ENCODE measurements at places on chromosomes 5 and 9. TPM values are rescaled to one million over a fixed set of nuclear protein-coding genes. Genes with fewer than 3 reads are reported as not detected.

DNA sequence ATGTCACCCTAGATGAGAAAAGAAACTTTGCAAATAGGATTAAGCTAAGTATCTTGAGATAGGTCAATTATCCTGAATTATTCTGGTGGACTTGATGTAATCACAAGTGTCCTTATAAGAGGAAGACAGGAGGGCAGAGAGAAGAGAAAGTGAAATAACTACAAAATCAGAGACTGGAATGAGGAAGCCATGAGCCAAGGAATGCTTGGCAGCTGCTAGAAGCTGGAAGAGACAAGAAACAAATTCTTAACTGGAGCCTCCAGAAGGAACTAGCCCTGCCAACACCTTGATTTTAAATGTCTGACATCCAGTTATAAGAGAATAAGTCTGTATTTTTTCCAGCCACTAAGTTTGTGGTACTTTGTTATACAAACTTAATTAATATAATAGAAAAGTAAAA lies 480.0 kb downstream of the NR2F1-AS1 start:
- no peak overlapping the region for H3K27ac ChIP-seq
- no peak for DNase-seq
- H3K27me3 ChIP-seq = no peaks in the 10 kb centered on the region
- no peaks in the 10 kb centered on the region for H3K4me1 ChIP-seq
- H3K4me3 ChIP-seq = no peak overlapping the region
- H3K36me3 ChIP-seq = no peaks in the 10 kb centered on the region

DNA sequence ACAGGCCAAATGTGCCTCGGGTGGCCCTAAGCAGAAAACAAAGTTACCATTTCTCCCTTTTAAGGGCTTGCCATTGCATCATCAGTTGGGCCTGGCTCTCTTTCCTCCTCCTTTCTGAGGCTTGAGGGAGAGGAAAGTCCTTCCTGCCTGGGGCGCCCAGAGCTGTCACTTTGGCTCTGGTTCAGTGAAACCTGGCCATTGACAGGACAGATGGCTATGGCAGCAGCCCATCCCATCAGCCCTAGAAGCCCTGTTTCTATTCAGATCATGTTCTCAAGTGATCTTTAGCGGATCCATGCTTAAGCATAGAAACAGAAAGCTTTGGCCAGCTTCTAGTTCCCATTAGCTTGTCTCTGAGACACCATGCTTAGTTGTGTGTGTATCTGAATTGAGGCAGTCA lies 293.4 kb downstream of the YTHDC2 start:
- no peak overlapping the region for H3K27ac ChIP-seq
- no peak for DNase-seq
- no peak overlapping the region for H3K4me3 ChIP-seq
- no peaks in the 10 kb centered on the region for H3K36me3 ChIP-seq
- no peaks in the 10 kb centered on the region for H3K27me3 ChIP-seq

DNA sequence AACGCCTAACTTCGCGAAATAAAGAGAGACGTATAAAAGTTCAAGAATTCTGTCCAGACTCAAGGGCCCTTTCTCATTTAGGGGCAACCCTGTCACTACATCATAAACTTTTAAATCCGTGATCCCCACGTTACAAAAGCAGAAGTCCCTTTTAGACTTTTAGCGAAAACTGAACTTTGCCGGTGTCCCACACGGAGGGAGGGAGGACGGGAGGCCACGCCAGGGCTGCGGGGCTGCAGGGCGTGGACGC lies 515 bp upstream of the F2R start:
- DNase-seq = no peak
- peaks cover 12% of the 10 kb centered on the region for H3K36me3 ChIP-seq
- H3K27ac ChIP-seq = peak overlapping the region; percentile 90
- H3K27me3 ChIP-seq = no peaks in the 10 kb centered on the region

DNA sequence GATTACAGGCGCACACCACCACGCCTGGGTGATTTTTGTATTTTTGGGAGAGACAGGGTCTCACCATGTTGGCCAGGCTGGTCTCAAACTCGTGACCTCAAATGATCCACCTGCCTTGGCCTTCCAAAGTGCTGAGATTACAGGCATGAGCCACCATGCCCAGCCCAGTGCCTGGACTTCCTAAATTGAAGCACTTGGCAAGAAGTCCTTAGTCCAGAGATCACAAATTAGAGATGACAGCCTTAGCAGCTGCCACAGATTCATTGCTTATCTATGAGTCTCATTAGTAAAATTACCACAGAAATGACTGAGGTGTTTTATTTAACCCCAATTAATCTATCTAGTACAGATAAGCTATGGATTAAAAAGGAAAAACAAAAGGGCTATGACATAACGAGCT lies 19.2 kb downstream of the EFCAB9 start:
- peaks cover 43% of the 10 kb centered on the region for H3K36me3 ChIP-seq
- H3K4me3 ChIP-seq = no peak overlapping the region
- no peak for DNase-seq
- H3K27me3 ChIP-seq = no peaks in the 10 kb centered on the region
- H3K27ac ChIP-seq = no peak overlapping the region
- no peaks in the 10 kb centered on the region for H3K4me1 ChIP-seq

DNA sequence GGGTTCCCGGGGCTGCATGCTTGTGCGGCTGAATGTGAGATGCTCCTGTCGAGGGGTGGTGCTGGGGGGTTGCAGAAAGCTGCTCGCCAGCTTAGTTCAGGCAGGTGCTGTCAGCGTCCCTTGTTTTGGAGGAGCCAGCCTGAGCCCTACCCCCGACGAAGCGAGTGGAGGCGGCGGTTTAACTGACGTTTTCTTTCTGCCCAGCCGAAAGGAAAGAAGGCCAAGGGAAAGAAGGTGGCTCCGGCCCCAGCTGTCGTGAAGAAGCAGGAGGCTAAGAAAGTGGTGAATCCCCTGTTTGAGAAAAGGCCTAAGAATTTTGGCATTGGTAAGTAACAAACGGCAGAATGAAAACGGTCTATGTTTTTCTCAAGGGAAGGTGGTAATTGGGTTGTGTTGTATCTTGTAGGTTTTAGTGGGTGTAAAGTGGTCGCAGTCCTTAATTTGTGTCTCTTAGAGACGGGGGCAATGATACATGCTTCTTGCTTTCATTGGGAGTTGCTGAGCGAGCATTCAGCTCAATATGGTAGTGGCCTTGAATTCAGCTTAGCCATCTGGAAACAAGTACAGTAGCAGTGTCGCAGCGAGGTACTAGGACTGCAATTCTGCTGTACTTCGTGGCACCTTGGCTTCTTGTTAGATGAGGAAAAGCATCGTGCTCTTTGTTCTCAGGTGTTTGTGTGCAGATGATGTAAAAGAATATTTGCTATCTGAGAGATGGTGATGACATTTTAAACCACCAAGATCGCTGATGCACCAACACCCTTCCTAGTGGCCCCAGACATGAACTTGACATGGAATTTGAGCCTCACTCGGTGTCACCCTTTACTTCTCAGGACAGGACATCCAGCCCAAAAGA lies 928 bp downstream of the RPL7A start:
- peak overlapping the region; percentile 93 for H3K4me3 ChIP-seq
- no peaks in the 10 kb centered on the region for H3K27me3 ChIP-seq
- H3K4me1 ChIP-seq = peaks cover 23% of the 10 kb centered on the region
- H3K36me3 ChIP-seq = peaks cover 89% of the 10 kb centered on the region
- DNase-seq = no peak

GRCh38 chr5:116908537-116908936 lies 333.9 kb upstream of the SEMA6A start:
- H3K4me3 ChIP-seq = no peak overlapping the region
- no peaks in the 10 kb centered on the region for H3K4me1 ChIP-seq
- no peak overlapping the region for H3K27ac ChIP-seq
- no peak for DNase-seq

GRCh38 chr5:159458217-159458711 lies 128.0 kb upstream of the IL12B start:
- no peaks in the 10 kb centered on the region for H3K36me3 ChIP-seq
- no peaks in the 10 kb centered on the region for H3K27me3 ChIP-seq
- H3K27ac ChIP-seq = no peak overlapping the region
- H3K4me3 ChIP-seq = no peak overlapping the region
- peaks cover 59% of the 10 kb centered on the region for H3K4me1 ChIP-seq

DNA sequence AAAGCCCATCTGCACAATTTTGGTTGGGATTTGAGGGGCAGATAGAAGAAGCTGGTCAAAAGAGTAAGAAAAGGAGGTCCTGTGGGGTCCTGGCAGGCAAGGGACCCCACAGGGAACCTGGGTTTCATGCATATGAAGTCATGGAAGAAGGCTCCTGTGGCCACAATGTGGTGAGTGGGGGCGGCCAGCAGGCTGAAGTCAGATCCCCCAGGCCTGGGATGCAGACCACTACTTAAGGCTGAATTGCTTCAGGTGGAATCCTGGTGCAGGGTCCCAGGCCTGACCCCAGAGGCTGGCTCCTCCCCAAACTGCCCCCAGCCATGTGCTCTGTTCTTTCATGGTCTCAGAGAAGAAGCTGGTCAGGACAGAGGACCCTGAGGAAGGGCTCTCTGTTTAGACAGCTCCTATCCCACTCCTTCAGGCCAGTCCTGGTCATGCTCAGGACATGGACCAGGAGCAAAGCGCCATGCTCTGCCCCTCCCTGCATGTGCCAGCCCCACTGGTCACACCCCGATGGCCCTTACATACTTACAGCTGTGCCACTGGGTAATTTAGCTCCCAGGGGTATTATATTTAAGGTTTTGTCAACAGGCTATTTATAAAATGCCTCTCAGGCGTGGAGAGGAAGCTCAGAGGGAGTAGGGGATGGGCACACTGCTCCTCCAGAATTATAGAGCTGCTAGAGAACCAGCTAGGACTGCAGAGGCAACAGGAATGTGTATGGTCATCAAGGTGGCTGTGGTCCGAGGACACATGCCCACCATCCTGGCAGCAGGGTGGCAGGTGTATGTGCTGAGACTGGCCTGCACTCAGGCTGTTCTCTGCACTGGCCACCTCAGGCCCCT lies 33.4 kb downstream of the C5orf15 start:
- H3K4me1 ChIP-seq = peaks cover 6% of the 10 kb centered on the region
- no peak for DNase-seq
- H3K4me3 ChIP-seq = no peak overlapping the region
- no peaks in the 10 kb centered on the region for H3K36me3 ChIP-seq
- no peak overlapping the region for H3K27ac ChIP-seq
- no peaks in the 10 kb centered on the region for H3K27me3 ChIP-seq

- H3K27ac ChIP-seq = no peak overlapping the region
- no peaks in the 10 kb centered on the region for H3K36me3 ChIP-seq
- no peak for DNase-seq
- no peaks in the 10 kb centered on the region for H3K27me3 ChIP-seq
- H3K4me1 ChIP-seq = no peaks in the 10 kb centered on the region
These were observed 37.1 kb downstream of the DMRT2 start for GRCh38 chr9:1087120-1087881.

- H3K4me3 ChIP-seq = no peak overlapping the region
- DNase-seq = no peak
- H3K36me3 ChIP-seq = no peaks in the 10 kb centered on the region
- no peaks in the 10 kb centered on the region for H3K27me3 ChIP-seq
- H3K27ac ChIP-seq = no peak overlapping the region
These were observed 2344.7 kb upstream of the ACO1 start for GRCh38 chr9:30039712-30040111.

GRCh38 chr5:111262815-111263214 lies 38.6 kb downstream of the CAMK4 start:
- no peaks in the 10 kb centered on the region for H3K4me1 ChIP-seq
- no peak for DNase-seq
- H3K4me3 ChIP-seq = no peak overlapping the region

DNA sequence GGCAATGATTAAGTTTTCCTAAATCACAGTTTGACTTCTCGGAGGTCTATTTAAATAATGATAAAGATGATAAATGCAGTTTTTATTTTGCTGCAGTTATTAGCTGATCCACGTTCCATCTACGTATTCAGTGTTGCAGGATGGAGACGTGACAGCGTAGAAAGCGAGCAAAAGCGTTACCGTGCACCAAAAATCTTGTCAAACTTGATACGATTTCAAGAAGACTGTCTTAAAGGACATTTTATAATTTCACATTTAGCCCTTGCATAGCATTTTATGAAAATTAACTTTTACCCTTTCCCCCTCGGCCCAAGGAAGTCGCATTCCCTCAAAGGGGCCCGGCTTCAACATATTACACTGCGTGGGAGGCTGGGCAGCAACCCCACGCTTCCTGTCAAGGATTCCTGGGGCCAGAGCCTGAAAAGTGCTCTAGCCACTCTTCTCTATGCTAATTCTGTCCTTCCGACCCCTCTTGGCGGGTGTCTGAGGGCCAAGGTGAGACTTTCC lies 7.1 kb upstream of the PURA start:
- peak overlapping the region; percentile 71 for H3K4me3 ChIP-seq
- no peaks in the 10 kb centered on the region for H3K36me3 ChIP-seq
- peak overlapping the region; percentile 52 for H3K27ac ChIP-seq
- H3K4me1 ChIP-seq = peaks cover 13% of the 10 kb centered on the region
- H3K27me3 ChIP-seq = peaks cover 16% of the 10 kb centered on the region

GRCh38 chr9:90020276-90020871 lies 415.6 kb downstream of the GADD45G start:
- H3K36me3 ChIP-seq = no peaks in the 10 kb centered on the region
- no peak for DNase-seq
- H3K27ac ChIP-seq = no peak overlapping the region
- H3K4me1 ChIP-seq = no peaks in the 10 kb centered on the region
- H3K27me3 ChIP-seq = no peaks in the 10 kb centered on the region
- no peak overlapping the region for H3K4me3 ChIP-seq

DNA sequence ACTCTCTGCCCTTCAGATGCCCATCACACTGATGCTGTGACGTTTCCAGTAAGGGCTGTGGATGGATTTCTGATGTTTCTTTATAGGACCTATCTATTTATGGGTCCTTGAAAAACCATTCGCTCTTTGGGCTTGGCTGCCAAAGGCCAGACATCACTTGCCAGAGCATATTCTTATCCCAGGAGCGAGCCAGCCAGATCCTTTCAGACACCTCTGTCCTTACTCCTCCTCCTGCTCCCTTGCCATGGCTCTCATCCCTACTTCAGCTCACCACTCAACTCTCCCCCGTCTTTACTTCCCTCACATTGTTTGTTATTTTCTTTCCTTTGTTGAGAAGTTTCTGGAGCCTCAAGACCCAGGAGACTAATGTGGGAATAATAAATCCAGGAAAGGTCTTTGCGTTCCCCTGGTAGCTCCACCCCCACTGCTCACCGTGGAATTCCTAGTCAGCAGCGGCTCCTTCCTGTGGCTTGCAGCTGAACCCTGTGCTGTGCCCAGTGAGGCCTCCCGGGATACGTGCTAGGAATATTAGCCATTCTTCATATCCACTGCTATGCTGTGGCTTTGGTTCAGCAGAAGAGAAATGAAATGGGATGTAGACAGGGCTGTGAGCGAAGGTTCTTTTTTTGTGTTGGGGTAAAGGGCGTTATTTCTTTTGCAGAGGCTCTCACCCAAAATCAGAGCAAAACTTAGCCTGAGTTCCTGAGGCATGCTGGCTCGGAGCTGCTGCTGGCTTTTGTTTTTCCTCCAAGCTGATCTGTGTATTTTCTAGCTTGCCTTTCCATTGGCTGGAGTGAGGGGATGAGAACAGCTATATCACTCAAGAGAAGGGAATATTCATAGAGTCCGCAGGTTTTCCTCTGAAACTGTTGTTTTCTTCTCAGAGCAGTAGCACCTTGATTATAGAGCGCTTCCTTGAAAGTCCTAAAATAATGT lies 171.1 kb downstream of the SAXO1 start:
- no peaks in the 10 kb centered on the region for H3K4me1 ChIP-seq
- H3K4me3 ChIP-seq = no peak overlapping the region
- no peak for DNase-seq
- no peaks in the 10 kb centered on the region for H3K27me3 ChIP-seq
- H3K36me3 ChIP-seq = no peaks in the 10 kb centered on the region

FCN2 gene
- not detected for total RNA-seq

TMC1 gene
- 0.06 TPM for total RNA-seq

PCDHA1 gene
- not detected for total RNA-seq

Measured in SJSA1 (cell line).